ENCODE measurements at places on chromosomes 4 and X.

DNA sequence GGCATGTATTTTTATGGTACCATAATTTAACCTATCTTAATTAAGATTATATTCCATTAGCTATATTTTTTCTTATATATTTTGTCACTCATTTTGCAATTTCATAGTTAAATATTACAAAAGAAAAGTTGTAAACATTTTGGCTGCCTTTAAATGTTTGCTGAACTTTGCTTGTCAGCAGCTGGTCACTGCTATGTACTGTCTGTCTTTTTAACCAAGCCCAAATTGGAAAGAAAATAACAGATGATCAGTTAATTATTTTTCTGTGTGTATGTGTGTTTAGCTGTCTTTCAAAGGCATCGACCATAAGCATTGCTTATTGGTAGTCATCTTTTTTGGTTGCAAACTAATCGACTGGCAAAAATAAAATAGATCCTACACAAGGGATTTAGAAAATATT is 54.4 kb upstream of the SMAD1 start:
- DNase-seq: no peak

DNA sequence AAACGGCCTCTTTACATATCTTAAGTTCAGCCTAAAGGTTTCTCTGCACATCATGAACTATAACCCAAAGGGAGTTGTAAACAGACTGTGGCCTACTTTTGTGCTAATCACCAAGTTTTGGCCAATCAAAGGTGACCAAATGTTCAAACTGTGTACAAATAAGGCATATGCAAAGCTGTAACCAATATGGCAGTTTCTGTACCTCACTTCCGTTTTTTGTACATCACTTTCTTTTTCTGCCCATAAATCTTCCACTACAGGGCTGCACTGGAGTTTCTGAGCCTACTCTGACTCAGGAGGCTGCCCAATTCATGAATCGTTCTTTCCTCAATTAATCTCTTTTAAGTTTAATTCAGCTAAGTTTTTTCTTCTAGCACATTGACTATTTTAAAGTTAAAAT is 318.7 kb downstream of the SLC7A11 start:
- no peak for DNase-seq

GRCh38 chr4:13888112-13888511 is 260.6 kb upstream of the BOD1L1 start:
- DNase-seq: peak; percentile 85

DNA sequence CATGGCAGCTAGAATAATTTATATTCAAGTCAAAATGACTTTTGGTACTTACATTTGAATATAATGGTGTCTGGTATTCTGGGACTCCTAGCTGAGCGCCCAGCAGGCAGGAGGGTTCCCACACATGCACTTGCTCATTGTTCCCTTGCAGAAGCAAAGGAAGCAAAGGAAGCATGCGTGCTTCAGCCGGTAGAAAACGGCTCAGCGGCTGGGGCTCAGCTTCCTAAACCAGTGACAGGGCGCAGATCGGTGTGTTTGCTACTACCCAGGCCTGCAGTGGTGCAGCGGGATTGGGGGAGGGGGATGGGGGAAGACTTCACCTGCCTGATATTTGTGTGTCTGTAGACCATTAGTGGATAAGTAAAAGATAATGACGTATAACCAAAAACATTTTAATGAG is 978.3 kb upstream of the TENM3 start:
- no peak for DNase-seq

DNA sequence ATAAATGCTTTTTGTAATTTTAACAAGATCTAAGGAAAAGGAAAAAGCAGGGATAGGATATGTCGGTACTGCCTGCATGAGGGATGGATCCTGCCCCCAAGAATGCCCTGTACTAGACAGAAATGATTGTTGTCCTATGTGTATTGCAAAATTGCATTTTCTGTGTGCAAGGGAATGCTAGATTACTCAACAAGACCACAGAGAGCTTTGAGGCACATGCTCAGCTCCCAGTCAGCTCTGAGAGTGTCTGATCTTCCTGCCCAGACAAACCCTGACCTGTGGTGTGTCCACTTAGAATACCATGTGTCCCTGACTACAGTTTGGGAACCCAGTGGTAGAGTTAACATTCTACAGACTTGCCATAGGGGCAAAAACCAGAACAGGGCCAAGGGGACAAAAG is 129.2 kb upstream of the PAK3 start:
- no peak for DNase-seq

DNA sequence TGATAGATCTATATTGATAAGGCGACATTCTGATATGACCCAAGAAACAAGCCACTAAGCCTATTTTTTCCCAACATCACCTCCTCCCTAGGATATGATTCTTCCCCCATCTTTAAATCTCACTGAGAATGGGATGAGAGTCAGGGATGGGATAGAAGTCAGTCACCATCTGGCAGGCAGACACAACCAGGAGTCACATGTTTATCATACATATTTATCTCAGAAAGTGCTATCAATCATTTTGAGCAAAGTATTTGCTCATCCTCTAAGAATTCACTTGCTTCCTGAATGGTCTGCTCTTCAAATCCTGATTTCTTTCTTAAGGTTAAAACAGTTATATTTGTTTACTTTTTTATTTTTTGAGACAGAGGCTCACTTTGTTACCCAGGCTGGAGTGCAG is 20.3 kb downstream of the DNAAF6 start:
- no peak for DNase-seq

DNA sequence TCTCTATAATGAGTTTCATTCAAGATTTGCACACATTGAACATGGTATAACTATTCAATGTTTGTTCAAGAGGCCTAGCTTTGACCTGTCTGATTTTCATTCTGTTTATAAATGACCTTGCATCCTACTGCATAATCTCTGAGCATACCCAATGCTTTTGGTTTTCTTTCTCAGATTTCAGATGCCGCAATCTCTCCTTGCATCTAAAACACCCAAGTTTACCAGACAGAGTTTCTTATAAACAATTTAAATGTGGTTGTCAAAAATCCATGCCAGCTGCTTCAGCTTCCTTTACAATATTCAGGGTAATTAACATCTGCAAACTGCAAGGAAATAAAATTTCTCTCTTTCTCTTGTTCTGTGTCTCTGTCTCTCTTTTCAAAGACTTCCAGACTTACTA is 123.0 kb upstream of the PCDH18 start:
- no peak for DNase-seq

- no peak for DNase-seq
Measured at GRCh38 chr4:52098618-52099017, 47.5 kb downstream of the SPATA18 start.

DNA sequence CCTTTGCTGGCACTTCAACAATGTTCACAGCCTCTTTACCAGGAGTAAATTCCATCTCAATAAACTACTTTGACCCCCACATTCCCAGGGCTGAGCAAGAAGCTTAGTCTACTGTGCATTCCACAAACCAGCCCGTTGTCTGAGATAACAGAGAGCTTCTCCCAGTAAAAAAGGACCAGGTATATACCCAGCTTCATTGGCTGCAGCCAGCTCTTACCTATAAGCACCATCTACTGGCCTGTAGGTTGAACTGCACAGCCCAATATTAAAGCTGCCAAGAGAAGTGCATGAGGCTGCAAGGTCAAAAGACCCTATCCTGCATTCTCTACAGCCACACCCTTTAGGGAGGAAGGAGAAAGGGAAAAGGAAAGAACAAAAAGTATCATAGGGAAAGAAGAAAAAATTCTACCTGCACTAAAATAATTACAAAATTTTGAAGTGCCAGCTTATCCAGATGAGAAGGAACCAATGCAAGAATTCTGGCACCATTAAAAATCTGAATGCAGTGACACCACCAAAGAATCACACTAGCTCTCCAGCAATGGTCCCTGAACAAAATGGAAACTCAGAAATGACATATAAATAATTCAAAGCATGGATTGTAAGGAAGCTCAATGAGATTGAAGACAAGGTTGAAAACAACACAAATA is 45.7 kb upstream of the INTU start:
- peak; percentile 37 for DNase-seq

GRCh38 chr4:74618659-74619058 is 173.7 kb downstream of the AREG start:
- peak; percentile 9 for DNase-seq

DNA sequence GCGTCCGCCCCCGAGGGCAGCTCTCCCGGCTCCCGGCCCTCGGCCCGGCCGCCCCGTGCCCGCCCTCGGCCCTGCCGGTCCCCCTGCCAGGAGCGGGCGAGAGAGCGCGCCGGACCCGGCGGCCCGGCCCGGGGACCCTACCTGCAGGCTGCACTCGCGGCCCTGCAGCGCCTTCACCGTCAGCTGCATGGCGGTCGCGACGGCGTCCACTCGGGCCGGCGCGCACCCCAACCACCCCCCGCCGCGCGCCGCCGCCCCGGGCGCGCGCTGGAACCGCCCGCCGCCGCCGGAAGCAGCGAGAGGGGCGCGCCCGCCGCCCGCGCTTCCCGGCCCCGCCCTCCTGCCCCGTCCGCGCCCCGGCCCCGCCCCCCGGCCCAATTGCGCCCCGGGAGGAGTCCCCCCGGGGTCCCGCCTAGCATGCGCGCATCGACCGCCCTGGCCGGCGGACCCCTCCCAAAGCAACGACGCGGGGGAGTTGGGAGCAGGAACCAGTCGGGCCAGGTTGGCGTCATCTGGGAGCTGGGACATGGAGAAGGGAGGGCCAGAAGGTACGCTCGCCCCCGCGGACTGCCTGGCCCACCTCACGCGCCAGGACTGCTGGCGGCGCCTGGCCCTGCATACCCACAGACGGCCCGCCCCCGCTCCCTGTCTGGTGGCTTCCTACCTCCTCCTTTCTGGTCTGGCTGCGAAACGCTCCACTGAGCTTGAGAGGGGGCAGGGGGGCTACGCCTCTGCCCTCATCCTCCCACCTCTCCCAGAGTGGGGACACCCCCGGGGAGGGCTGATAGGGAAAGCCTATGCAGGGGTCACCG is at the start of gene UBL4A:
TSS of gene UBL4A (minus strand) at position 220 of the 812 bp plus-strand sequence. CDS start at position 189, 31 bp downstream.
- peak; percentile 15 for DNase-seq

DNA sequence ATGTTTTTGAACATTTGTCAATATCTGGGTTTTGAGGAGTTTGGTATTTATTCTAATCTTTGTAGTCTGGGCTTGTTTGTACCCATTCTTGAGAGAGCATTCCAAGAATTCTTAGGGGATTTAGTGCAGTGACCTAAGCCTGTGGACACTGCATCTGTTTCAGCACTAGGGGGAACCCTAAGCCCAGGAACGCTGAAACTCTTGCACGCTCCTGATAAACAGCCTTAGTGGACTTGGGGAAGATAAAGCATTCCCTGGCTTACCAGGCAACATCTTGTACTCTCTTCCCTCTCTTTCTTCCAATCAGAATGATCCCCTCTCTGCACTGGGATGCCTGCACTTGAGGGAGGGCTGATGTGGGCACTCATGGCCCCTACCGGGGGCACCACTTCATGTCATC is 654.9 kb upstream of the HTR2C start:
- DNase-seq: no peak

- DNase-seq: no peak
Measured at GRCh38 chr4:26464420-26465095, 25.7 kb downstream of the CCKAR start.

- DNase-seq: peak; percentile 20
Measured at GRCh38 chrX:119708936-119709335, 16.0 kb upstream of the SEPTIN6 start.

DNA sequence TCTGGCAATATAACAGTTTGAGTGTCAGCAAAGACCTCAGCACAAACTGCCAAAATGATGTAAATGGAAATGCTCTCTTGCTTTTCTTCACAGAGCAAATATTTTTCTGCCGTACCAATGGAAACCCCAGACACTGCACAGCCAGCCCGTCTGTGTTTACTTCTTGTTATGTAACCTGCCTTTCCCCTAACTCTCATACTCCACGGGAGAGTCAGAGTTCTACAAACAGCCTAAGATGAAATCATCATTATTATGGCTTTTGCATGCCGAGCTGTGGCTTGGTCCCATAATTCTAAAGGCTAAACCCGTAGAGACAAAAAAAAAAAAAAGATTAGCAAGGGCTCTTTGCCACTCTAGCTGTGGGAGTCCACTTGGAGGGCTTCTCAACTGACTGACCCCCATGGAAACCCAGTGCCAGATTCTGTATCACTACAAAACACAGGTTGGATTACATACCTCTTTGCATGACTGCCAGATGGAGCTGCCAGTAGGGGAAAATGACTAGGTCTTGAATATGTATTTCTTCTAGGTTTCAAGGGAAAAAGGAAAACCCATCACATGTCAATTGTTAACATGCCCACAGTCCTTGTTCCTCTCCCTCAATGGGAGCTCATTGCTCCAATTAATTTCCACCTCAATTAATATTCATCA is 197.2 kb upstream of the CNKSR2 start:
- DNase-seq: no peak

GRCh38 chr4:106305435-106306055 is 10.5 kb downstream of the TBCK start:
- DNase-seq: no peak

GRCh38 chrX:19577181-19577810 is 62.0 kb upstream of the MAP3K15 start:
- DNase-seq: no peak

DNA sequence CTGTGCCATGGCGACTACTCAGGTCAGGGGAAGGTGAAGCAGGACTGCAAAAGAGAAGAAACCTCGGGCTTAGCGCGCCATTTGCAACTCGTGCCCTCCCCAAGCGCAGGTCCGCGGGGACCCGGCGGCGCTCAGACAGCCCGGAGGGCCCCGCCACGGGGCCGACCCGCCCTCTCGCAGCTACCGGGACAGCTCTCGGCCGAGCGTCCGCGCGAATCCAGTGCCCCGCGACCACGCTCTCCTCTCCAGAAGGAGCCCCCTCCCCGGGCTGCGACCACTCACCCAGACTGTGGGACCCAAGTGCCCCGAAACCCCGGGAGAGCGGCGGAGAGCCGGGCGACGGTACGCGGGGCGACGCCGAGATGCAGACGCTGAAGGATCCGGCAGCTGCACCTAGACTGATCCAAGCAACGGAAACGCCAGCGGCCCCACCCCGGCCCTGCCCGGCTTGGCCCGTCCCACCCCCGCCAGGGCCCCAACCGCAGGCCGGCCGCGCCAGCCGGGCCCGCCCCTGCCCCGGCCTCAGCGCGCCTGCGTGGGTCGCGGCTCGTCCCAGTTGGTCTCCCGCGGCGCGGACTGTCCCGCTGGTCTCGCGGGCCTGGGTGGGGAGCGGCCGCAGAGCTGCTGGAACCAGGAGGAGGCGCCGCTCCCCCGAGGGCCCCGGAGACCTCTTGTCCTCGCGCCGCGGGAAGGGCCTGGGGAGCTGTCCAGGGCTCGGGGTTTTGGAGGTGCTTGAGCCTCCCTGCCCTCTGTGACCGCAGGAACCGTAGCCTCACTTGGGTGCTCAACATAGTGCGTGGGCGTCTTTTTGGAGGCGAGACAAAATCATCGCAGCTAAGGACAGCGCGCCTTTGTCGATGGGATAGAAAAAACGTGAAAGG is at the start of gene ANXA5:
TSS of gene ANXA5 (minus strand) at position 400 of the 881 bp plus-strand sequence. CDS start at position 9, 391 bp downstream.
- DNase-seq: peak; percentile 88

- DNase-seq: no peak
Measured at GRCh38 chrX:106201502-106202178, 33.5 kb downstream of the PWWP3B start.

GRCh38 chrX:85927740-85928139 is 119.6 kb downstream of the CHM start:
- no peak for DNase-seq

DNA sequence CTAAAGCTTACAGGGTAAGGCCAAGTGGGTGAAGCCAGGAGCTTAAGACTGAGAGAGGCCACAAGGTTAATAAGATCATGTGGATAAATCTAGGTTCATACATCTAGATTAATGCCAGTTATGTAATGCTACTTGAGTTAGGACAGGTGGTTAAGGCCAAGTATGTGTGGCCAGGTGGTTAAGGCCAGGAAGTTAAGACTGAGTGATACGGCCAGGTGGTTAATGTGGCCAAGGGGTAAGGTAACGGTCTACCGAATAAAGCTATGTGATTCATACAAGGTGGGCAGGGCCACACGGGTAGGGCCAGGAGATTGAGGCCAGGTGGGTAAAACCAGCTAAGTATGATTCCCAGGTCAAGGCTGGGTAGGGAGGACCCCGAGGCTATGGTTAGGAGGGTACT is 223.0 kb downstream of the TACR3 start:
- no peak for DNase-seq

- no peak for DNase-seq
Measured at GRCh38 chr4:40395908-40396793, 61.0 kb downstream of the CHRNA9 start.

Measured in HFFc6 (cell line).